NCI-H524 (cell line): ENCODE measurements at places on chromosomes 6 and 20.

DNA sequence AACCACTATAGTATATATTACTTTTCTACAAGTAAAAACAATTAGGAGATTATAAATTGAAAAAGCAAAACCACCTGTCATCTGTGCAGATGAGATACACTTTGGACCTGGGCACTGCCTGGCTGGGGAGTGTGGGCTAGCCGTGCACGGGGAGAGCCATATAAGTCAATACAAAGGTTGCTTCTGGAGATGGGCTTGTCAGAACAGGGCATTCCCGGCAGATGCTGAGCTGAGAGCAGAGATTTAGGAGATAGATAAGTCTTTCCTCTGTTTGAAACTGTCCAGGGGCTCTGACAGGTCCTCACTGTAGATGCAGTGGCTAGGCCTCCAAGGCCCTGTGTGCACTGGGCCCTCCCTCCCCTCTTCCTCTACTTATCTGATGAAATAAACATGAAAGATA, 34.5 kb downstream of the CD164 start:
- no peak for DNase-seq

DNA sequence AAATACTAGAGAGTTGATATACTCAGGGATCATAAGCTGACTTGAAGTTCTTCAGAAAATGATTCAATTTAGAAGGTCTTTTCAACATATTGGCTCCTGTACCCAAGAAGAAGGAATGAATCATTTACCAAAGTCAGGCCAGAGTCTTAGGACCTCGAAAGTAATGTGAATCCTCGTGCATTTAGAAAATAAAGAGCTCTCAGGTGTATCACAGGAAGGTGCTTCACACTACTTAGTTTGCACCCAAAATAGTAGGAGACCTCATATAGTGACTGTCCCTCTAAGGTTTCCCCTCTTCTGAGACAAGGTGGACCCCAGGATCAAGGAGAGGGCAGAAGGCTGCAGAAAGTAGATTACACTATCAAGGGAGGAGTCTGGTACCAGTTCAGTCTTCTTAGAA, 71.8 kb downstream of the F13A1 start:
- DNase-seq = no peak

- no peak for DNase-seq
Observed at GRCh38 chr6:89360415-89360999, 8.0 kb upstream of the UBE2J1 start.

DNA sequence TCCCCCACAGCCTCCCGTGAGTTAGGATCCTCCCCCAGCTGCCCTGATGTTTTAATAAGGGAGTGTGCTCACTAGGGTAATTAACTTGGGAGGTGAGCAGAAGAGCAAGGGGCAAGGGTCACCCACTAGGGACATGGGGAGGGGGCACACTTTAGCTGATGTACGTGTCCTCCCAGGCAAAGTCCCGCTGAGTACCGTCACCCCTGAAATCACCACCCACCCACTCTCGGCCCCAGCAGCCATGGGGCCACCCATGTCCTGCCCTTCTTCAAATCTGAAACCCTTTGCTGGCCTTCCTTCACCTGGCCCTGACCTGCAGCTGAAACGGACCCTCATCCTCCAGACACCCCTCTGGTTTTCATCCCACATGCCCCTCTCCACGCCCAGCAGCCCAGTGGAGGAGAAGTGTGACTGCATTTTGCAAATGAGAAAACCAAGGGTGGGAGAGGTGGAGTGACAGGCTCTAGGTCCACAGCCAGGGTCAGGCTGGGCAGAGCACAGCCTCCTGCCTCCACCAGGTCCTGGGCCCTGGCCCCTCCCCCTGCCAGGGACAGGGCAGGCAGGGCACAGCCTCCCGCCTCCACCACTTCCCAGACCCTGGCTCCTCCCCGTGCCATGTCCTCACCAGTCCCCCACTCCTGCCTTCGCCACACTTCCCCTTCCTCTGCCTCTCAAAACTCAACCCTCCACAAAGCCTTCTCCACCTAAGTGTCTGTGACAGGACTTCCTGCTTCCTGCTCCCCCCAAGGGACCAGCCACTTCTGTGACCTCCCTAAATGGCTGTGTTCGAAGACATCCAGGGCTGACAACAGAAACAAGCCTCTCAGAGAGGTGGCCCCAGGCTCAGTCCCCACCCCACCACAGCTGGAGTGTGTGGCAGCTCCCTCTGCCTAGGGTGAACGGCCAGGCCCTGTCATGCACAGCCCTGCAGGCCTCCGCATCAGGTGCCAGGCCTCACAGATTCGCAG, 15.1 kb downstream of the ACSS1 start:
- no peak for DNase-seq

DNA sequence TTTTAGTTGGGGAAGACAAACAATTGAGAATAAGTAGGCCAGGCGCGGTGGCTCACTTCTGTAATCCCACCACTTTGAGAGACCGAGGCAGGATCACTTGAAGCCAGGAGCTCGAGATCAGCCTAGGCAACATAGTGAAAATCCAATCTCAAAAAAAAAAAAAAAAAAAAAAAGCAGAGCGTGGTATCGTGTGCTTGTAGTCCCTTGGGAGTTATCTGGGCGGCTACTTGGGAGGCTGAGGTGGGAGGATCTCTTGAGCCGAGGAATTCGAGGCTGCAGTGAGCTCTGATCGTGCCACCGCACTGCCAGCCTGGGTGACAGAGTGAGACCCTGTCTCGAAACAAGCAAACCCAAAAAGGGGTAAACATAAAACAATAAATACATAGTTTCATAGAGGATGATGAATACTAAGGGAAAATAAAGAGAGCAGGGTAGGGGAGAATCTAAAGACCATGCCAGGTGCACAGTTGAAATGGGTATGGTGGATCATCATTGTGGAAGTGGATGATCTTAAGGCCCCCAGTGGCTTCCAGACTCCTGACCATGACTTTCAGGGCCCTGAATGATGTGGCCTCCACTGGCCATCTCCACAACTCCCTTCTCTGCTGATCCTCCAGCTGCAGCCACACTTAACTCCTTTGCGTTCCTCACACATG, 947 bp downstream of the POFUT1 start:
- DNase-seq = no peak

DNA sequence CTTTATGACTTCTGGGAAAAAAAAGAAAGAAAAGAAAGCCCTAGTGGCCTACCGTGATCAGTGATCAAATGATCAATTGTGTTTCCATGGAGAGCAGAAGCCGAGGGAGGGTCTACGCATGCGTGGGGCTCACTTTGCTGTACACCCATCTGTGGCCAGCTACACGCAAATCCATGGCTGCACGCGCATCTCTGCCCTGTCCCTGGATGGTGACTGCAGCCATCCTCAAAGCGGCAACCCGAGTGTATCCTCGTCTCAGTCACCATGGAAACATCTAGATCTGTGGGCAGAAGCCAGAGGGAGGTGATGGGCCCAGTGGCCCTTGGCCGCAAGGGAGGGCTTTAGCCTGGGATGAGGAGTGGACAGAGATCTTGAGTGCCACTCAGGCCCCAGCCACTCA, 785 bp upstream of the ULBP3 start:
- peak; percentile 52 for DNase-seq

DNA sequence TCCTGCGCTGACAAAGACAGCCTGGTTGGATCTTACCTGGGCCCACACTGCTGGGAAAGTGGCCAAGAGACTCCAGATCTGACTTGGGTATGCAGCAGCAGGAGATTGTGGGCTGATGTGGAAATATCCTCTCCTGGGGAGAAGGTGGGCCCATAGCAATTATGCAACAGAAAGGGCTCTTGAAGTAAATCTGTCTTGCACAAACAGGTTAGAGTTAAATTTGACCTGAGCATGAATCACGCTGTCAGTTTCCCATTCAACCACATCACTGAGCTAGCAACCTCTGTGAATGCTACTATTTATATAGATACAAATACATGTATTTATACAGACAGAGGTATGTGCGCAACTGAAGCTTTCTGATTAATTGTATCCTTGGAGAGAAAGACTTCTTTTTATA, 28.3 kb upstream of the PDYN start:
- no peak for DNase-seq

- no peak for DNase-seq
Observed at GRCh38 chr6:130699742-130700141, 127.5 kb upstream of the SMLR1 start.

- no peak for DNase-seq
Observed at GRCh38 chr20:20713244-20713765, 861 bp upstream of the RALGAPA2 start.

- no peak for DNase-seq
Observed at GRCh38 chr6:169868458-169868857, 117.0 kb downstream of the ERMARD start.

GRCh38 chr6:145882121-145882531, 67.5 kb upstream of the FBXO30 start:
- DNase-seq = no peak

GRCh38 chr20:39013662-39014109, 51.5 kb downstream of the DHX35 start:
- DNase-seq = no peak

- no peak for DNase-seq
Observed at GRCh38 chr20:36975099-36975818, 23.8 kb upstream of the SAMHD1 start.

- no peak for DNase-seq
Observed at GRCh38 chr6:129163551-129163950, 280.6 kb downstream of the LAMA2 start.

- no peak for DNase-seq
Observed at GRCh38 chr20:34736106-34736735, 32.1 kb downstream of the TP53INP2 start.

GRCh38 chr6:12608874-12609273, 107.7 kb upstream of the PHACTR1 start:
- DNase-seq = no peak

GRCh38 chr6:19665613-19665909, 171.6 kb upstream of the ID4 start:
- no peak for DNase-seq

DNA sequence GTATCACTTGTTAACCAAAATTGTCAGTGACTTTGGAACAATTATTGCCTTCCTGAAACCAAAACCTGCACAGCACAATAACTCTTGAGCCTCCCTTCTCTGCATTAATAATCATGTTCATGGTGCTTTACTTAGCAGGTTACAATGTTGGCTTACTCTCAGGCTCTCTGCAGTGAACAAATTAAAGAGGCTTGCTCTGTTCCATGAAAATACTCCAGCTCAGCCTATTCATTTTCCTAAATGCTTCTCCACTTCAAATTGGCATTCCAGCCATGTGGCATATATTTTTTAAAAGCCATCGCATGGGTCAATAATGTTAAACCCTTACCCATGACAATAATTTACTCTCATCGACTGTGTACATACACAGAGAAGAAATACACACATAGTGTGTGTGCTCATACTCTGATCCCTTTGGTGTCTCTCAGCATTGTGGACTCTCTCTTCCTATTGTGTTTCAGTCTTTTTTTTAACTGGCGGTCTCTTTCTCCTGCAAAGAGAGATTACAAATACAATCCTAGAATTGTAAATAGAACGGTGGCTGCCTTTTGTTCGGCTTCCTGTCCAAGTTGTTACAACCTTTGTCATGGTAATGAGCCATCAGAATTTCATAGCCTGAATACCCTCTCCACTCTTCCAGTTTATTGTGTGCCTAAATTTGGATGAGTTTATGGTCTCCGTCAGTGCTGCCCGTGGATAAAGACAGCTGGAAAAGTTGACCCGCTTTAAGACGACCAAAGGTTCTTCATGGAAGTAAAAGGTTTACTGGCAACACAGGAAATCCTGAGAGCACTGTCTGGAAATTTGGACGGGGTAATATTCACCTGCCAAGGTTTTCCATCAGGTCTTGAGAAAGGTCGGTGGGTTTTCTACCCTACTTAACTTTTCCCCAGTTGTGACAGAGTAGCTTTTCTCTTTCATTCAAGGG, 263.6 kb downstream of the CD83 start:
- no peak for DNase-seq

GRCh38 chr6:137683916-137684315, 183.1 kb upstream of the TNFAIP3 start:
- no peak for DNase-seq

DNA sequence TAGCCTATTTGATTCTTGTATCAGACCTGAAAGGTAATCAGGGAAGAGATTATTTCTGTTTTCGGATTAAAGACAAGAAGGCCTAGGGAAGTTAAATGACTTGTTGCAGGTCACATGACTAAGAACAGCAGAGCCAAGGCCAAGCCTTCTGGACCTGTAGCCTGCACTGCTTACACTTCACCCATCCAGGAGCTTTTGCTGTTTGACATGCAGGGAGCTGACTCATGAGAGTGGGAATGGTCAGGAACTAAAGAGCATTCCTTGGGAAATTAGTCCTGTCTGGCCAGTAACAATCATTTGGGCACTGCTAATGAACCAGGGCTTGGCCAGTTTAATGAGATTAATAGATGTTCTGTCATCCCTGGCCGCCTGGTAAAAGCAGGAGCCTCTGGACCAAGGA, 46.8 kb downstream of the EIF2S2 start:
- no peak for DNase-seq

- DNase-seq = peak; percentile 41
Observed at GRCh38 chr6:160167604-160168399, 46.2 kb downstream of the SLC22A1 start.

DNA sequence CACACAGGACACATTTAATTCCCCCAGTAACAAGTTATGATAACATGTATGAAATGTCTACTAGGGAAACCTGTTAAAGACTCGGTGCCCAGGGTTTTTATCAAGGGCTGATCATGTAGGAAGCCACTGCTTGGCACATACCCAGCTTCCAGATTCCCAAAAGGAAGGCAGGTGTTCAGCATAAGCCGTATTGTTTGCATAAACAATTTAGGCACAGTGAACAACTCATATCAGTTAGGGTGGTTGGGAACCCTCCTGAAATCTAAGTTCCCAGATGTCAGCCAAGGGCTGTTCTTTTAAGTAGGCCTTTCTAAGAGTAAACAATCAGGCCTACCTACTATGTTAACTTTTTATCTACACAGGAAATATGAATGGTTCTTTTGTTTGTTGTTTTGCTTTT, 74.1 kb downstream of the ASXL1 start:
- no peak for DNase-seq

- peak; percentile 76 for DNase-seq
Observed at GRCh38 chr6:98833307-98834059, 891 bp upstream of the POU3F2 start.

DNA sequence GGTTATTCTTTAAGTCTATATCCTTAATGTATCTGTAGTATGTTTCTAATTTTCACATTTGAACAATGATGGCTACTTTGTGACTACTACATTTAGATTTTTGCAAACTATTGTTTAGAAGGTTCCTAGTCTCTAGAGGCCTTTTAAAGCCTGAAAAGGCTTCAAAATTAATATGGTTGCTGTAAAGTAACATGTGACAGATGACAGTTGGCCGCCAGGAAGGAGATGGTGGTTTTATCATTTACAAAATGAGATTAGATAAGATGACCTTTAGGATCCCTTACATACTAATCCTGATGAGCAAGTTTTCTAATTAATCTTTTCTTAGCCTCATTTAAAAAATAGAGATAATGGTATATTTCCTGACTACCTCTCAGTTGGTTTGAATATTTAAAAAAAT, 18.8 kb downstream of the SCAF8 start:
- no peak for DNase-seq

- DNase-seq = peak; percentile 97
Observed at GRCh38 chr6:43475516-43475915, 1.9 kb upstream of the TJAP1 start.

- DNase-seq = no peak
Observed at GRCh38 chr6:42383421-42384205, 68.1 kb downstream of the TRERF1 start.

GRCh38 chr6:3372184-3372846, 84.5 kb downstream of the SLC22A23 start:
- DNase-seq = no peak

GRCh38 chr6:161219680-161220079, 54.2 kb downstream of the AGPAT4 start:
- no peak for DNase-seq
